Stimulated activated naive CD4-positive, alpha-beta T cell (primary cell): ENCODE measurements at places on chromosomes 12 and 14.
A peak's percentile ranks its signal among the peaks of the same experiment; 100 is the strongest.

- DNase-seq, result no peak
Measured at GRCh38 chr12:6547987-6548386, 7.9 kb downstream of the IFFO1 start.

GRCh38 chr14:35047976-35048513 lies 2.0 kb downstream of the FAM177A1 start:
- DNase-seq, result no peak

- DNase-seq, result no peak
Measured at GRCh38 chr14:82911930-82912329, 1378.3 kb upstream of the SEL1L start.

- DNase-seq, result no peak
Measured at GRCh38 chr12:107938446-107938845, 163.9 kb downstream of the ASCL4 start.

DNA sequence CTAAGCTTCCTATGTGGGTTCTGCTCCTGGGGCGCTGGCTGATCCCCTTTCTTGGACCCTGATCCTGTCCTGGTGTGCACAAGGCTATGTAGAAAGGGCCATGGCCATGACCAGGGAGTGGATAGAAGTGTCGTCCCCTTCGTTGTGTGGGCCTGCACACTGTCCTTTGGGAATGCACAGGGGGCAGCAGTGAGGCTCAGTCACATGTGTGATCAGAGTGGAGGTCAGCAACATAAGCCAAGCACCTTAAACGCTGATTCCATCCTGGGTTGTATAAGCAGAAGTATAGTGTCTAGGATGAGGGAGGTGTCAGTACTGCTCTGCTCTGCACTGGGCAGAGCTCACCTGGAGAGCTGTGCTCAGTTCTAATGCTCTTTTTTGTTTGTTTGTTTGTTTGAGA lies 48.4 kb downstream of the ESRRB start:
- DNase-seq, result no peak

DNA sequence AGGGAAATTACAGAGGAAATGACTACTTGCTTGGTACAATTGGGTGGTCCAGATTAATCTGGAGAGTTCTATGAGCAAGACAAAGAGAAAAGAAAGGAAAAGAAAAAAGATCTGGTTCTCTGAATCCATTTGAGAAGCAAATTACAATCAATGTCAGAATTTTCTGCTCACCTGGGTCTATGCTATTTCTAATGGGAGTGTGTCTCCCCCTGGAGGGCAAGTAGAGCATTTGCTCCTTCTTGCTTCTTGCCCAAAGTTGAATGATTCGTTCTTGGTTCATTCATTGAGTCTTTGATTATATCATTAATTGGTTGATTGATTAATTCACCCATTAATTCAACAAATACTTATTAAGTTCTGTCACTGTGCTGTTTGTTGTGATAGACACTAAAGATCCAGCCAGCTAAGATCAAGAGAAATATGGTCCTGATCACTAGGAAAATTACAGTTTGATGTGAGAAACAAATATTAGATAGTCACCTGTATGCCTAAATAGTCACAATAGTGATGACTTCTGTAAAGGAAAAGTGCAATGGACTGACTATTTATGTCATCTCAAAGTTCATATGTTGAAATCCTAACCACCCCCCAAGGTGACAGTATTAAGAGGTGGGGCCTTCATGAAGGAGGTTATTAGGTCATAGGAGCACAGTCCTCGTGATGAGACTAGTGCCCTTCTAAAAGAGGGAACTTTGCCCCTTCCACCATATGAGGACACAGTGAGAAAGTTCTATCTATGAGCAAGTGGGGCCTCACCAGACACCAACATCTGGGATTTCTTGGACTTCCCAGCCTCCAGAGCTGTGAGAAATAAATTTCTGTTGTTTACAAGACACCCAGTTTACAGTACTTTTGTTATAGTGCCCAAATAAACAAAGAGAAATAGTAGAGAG lies 8.0 kb upstream of the ASB8 start:
- DNase-seq, result peak; percentile 79

DNA sequence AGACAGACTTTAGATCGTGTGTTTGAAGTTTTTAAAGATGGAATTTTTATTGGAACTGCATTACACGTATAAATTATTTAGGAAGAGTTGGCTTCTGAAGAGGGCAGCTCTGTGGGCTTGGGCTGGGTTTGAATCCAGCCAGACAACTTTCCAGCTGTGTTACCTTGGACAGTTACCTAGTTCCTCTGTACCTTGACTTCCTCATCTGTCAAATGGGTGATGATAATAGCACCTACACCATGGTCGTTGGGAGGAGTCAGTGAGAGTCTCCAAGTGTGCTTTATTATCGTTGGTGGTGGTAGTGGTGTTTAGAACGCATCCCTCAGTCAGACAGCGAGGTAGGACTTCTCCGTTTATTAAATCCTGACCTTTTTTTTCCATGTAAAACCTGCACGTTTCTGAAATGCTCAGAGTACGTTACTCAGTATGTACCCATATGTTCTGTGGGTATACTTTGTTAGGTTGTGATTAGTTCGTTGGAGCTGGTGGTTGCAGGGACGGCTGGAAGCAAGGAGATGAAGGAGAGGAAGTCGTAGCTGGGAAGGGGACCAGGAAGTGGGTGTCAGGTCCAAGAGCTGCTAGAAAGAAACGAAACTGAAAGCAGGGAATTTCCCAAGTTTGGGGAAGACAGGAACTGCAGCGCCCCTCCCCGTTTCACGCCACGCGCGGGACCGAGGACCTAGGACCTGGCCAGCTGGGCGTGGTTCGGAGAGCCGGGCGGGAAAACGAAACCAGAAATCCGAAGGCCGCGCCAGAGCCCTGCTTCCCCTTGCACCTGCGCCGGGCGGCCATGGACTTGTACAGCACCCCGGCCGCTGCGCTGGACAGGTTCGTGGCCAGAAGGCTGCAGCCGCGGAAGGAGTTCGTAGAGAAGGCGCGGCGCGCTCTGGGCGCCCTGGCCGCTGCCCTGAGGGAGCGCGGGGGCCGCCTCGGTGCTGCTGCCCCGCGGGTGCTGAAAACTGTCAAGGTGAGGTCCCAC lies at the start of gene OAS3:
OAS3 (plus strand) TSS at position 734 of the 979 bp plus-strand sequence; CDS start at position 791, 57 bp downstream.
- DNase-seq, result peak; percentile 44

DNA sequence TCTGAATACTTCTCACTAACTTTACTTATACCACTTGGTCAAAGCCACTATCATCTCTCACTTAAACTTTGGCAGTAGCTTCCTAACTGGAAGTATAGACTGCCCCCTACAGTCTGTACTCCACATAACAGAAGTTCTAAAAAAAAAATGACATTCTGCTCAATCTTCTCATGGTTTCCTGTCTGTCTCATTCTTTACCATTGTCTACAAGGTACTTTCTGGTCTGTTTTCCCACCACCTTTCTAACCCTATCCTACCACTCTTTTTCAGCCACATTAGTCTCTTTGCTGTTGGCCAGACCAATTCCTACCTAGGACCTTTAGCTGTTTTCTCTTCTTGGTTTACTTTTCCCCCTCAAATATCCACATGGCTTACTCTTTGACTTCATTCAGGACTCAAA lies 14.7 kb downstream of the CPSF6 start:
- DNase-seq, result peak; percentile 70

DNA sequence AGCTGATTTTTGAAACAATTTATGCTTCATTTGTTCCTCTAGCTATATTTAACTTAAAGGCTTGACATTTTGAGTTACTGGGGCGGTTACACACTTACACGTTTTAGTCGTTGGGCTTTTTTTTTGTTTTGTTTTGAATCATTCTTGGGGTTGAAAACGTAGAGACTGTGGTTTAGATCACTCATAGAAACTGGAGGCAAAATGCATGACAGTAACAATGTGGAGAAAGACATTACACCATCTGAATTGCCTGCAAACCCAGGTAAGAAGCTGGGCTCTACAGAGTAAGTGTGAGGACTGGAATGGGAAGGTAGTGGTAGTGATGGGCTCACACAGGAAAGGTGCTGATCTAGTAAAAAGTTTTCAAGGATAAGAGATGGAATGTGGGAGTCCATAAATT lies at the start of gene CLEC2D:
CLEC2D (plus strand) TSS at position 180 of the 400 bp plus-strand sequence; CDS start at position 202, 22 bp downstream.
- no peak for DNase-seq

GRCh38 chr14:65134651-65135579 lies 32.6 kb upstream of the MAX start:
- DNase-seq, result peak; percentile 12
